ENCODE measurements at places on chromosomes 13 and 19.

DNA sequence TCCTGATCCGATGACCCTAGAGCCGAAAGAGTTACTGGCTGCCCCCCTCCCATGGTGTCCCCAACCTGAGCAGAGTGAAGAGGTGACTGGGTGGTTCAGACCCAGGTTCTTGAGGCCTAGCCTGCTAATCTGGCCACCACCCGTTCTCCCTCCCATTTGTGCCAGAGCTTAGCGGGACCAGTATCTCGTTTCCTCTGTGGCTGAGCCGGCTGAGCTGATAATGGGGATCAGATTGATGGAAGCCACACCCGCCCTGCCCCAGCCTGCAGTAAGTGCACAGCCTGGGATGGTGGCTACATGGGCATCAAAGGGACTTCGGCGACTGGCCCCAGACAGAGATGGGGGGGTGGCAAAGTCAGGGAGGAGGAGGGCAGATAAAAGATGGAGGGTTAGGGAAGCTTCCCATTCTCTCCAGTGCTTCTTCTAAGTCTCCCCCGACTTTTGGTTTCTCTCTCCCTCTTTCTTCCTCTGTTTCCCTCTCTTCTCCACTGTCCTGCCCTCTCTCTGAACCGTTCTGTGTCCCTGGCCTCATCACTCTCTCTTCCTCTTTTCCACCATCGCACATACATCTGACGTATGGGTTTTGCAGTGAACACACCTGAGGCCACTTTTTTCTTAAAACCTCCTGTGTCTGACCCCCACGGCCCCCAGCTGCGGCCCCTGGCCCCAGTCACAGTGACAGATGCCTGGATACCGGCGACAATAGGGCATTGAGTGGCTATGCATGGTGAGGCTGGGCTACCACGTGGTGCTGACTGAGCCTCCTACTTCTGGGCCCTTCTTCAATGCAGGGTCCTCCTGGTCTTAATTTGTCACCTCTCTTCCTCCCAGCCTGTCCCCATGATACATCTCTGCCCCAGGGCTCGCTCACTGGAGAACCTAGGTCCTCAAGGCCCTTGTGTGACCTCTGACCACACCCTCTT, 2.4 kb downstream of the ELAVL3 start:
- DNase-seq = no peak

- DNase-seq = no peak
Measured at GRCh38 chr13:50387051-50387581, 371.9 kb downstream of the KCNRG start.

GRCh38 chr19:3610745-3611717, 4.4 kb upstream of the TBXA2R start:
- DNase-seq = no peak

DNA sequence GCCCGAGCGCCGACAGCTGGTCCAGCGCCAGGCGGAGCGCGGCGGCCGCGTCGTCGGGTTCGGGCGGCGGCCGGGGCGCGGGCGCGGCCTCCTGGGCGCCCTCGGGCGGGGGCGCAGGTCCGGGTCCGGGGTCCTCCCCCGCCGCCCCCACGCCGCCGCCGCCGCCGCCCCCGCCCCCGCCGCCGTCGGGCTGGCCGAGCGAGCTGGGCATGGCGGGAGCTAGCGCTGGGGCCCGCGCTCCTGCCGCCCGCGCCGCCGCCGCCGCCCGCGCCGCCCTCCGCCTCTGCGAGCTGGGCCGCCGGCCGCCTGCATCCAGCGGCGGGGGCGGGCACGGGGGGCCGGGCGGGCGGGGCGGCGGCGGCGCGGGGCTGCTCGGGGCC, 287 bp downstream of the MEX3D start:
- DNase-seq = no peak

- DNase-seq = no peak
Measured at GRCh38 chr13:89520468-89520867, 1827.0 kb upstream of the MIR17HG start.

DNA sequence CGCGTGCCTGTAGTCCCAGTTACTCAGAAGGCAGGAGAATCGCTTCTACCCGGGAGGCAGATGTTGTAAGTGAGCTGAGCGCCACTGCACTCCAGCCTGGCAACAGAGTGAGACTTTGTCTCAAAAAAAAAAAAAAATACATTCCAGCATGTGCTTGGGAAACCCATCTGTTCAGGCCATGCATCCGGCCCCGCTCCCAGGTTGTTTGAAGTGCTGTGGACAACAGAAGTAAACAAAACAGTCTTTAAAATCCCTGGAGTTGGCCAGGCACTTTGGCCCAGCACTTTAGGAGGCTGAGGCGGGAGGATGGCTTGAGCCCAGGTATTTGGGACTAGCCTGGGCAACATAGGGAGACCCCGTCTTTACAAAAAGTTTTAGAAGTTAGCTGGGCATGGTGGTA, 3.2 kb upstream of the PTPRS start:
- no peak for DNase-seq

- DNase-seq = peak; percentile 74
Measured at GRCh38 chr13:48235341-48236135, 2.5 kb downstream of the ITM2B start.

DNA sequence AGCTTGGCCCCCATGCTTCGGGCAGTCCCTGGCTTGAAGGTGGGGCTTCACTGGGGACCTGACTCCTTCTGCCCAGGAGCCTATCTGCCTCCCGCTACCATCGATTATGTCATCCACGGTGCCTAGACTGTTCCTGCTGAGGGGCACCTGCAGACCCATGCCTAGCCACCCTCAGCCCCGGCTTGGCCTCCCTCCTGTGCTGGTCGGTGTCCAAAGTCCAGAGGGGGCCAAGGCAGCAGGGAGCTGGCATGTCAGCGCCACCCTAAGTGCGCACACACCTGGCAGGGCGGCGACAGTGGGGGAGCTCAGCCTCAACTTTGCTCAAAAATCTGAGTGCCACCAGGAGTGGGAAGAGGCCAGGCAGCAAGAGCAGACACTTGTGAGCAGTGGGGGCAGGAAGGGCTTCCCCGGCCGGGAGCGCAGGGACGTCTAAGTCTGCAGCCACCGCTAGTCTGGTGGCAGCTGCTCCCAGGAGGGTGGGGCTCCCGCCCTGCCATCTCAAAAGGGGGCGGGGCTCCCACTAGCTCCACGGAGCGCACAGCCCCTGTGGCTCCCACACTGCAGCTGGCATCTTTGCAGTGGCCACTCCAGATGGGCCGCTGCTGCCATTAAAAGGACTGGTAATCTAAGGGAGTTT, 13.5 kb upstream of the URAD start:
- DNase-seq = no peak

- no peak for DNase-seq
Measured at GRCh38 chr19:517721-518597, 10.7 kb downstream of the TPGS1 start.

- DNase-seq = no peak
Measured at GRCh38 chr13:109698779-109699178, 87.6 kb downstream of the IRS2 start.

DNA sequence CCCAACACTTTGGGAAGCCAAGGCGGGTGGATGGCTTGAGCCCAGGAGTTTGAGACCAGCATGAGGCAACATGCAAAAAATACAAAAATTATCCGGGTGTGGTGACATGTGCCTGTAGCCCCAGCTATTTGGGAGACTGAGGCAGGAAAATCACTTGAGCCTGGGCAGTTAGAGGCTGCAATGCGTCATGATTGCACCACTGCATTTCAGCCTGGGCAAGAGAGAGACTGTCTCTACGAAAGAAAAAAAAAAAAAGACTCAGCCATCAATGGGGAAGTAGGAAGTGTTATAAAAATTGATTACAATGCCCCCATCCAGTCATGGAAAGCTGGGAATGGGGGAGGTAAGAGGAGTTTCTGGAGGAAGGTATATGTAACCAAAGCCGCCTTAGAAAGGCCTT, 5.4 kb downstream of the TYK2 start:
- no peak for DNase-seq

DNA sequence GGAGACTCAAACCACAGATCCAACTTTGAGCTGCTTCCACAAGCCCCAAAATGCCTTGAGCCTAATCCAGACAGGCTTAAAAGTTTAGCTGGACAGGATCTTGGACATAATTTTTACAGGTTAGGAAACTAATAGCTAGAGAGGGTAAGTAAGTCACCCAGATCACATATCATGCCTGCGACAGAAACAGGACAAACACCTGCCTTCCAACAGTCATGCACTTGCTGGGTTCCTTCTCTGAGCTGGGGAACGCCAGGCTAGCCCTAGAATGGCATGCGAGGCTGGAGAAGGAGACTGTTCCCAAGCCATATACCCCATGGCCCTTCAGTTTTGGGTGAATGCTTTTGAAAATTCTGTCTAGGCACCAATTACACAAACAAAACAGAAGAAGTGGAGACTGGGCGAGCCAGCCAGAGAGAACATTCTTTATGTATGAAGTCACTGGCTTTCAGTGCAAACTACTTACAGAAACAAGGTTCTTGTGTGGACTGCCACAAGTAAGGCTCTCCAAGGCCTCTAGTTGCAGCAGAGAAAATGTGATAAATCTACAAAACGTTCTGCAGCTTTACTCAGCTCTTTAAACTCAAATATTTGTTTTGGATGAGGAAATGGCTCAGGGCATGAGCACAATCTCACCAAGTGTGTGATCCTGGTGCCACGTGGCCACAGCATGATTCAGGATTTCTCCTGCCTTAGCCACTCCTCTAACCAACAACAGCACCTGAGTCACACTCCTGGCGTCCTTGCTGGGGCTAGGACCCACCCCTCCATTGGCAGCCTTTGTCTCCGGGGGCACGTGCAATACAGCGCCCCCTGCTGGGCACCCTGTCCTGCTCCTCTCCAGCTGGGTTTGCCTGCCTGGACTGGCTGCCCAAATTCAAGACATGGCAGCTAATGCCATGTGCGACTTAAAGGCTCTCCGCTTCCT, 73.4 kb upstream of the UBL3 start:
- DNase-seq = no peak

DNA sequence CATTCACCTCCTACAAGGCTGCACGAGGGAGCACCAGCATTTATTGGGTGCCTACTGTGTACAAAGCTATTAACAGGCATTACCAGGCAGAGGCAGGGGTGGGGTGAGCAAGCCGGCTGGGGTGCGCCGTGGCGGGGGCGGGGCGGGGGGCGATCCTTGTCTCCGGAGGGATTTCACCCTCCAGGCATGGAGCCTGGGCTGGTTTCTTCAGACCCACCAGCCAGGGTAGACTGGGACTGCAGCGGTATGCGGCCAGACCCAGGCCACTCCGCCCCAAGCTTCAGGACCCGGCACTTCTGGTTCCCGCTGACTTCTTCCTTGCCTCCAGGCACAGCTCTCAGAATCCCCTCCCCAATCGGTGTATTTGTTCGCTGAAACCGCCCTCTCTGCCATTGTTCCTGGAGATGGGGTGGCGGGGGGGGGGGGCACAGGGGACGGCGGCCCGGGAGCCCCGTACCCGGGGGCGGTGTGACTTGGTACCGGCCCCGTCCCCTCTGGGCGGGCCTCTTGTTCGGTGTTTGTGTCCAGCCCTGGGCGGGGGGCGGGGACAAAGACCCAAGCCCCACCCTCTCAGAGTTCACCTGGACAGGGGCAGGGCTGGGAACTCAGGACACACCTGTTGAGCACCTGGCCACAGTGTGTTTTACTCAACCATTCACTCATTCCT, 14.4 kb downstream of the TJP3 start:
- no peak for DNase-seq

DNA sequence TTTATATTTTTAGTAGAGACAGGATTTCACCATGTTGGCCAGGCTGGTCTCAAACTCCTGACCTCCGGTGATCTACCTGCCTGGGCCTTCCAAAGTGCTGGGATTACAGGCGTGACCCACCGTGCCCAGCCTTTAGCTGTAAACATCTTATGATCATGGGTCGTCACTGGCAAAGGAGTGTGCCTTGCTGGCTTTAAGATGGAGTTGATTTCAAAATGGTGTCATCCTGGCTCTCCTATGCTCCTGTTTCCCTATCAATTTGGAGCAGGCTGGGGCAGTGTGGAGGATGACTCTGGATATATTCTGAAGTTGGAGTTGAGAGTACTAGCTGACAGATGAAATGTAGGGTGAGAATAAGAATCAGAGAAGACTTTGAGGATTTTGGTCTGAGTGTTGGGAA, 18.4 kb upstream of the ATP8A2 start:
- DNase-seq = no peak

- DNase-seq = no peak
Measured at GRCh38 chr13:96710166-96710862, 284.0 kb downstream of the OXGR1 start.

DNA sequence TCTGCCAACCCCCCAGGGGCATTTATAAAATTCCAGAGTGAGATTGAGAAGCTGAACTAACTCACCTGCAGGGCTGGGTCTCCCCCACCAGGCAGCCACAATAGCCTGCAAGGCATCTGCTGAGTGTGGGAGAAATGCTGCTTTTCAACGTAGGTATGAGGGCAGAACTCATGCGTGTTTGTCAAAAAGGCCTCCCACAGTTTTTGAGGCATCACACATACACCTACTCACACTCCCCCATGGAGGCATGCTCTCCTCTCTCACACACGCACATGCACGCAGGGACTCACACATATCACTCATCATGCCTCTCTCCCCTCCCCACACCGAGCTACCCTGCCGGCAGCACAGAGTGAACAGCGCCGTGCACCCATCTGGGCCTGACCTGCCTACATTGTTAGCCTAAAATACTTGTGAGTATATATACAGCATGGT, 390.5 kb downstream of the FGF9 start:
- DNase-seq = no peak

- DNase-seq = peak; percentile 37
Measured at GRCh38 chr19:38274739-38275138, 10.4 kb downstream of the SPINT2 start.

- no peak for DNase-seq
Measured at GRCh38 chr19:45772130-45772840, 3.2 kb upstream of the SIX5 start.

GRCh38 chr19:33459222-33460090, 62.1 kb downstream of the PEPD start:
- DNase-seq = no peak

DNA sequence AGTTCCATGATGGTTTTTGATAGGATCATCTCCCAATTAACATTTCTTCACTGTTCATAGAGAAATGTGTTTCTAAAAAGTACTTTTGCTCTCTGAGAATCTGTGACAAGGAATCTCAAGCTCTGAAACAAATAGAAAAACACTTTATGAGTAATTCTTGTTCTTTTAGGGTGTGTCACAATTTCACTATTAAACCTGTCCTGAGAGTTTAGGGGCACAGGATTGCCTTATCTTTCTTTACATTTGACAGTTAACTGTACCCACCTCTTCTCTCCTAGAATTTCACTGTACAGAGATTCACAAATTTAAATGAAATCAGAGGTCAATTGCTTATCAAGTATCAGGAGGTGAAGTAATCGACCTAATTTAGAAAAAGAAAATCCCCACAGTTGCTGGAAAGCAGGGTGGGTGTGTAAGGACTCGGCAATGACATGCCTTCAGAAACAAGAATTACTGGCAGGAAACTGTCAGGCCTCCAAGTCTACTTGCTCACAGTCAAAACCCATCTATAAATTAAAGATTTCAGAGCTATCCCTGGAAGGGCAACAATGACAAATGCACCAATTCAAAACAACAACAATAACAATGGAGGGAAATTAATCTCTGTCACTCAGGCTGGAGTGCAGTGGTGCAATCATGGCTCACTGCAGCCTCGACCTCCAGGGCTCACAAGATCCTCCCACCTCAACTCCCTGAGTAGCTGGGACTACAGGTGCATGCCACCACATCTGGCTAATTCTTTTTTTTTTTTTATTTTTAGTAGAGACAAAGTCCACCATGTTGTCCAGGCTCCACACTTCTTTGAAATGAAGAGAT, 250.2 kb downstream of the ABCC4 start:
- DNase-seq = no peak

- no peak for DNase-seq
Measured at GRCh38 chr19:43290568-43291359, 21.4 kb upstream of the PSG9 start.

- DNase-seq = no peak
Measured at GRCh38 chr13:20044086-20044485, 85.6 kb downstream of the ZMYM2 start.

- DNase-seq = no peak
Measured at GRCh38 chr13:95106562-95106961, 194.7 kb downstream of the ABCC4 start.

All from cerebellum (tissue), 4 donors.